Natural killer cell (primary cell): ENCODE measurements at places on chromosomes 13 and 19.

GRCh38 chr19:45001087-45001739 is at the start of gene RELB:
Gene RELB (plus strand): TSS chr19:45001464. CDS start chr19:45001580, 116 bp downstream.
- DNase-seq: peak; percentile 99

DNA sequence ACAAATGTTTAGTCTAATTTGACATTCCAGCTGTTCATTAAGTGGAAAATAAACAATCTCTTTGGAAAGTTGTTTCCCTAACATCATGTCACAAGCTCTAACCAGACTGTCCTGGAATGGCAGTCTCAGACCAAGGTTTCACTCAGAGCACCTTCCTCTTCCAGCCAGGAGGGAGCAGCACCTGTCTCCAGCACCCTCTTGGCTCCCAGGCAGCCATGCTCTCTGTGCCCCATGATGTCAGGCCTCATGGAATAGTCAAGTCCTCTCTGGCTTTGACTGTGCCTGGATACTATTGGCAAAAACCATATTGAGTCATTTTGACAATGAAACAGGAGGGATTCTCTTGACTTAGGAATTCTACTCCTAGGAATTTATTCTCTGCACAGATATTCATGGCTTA is 171.4 kb downstream of the OXGR1 start:
- no peak for DNase-seq

GRCh38 chr13:30465343-30465592 is 468 bp downstream of the HMGB1 start:
- no peak for DNase-seq

GRCh38 chr13:31042481-31043165 is 110.2 kb downstream of the TEX26 start:
- peak; percentile 20 for DNase-seq

- DNase-seq: no peak
These were observed 131.2 kb downstream of the IRS2 start for GRCh38 chr13:109655206-109655600.

DNA sequence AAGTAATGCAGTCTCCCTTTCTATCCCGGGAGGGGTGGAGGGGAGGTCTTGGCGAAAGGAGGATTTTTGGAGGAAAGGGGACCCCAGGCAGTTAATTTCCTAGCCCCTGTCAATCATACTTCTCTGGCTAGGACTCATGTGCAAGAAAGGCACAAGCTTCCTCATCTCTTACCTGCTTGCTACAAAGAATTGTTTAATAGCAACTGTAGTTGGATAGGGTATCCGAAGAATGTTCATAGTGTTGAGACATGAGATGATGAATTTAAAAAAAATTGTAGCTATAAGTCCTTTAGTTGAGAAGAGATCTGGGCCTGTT is 525 bp downstream of the BORA start:
- peak; percentile 6 for DNase-seq

- DNase-seq: no peak
These were observed 13.9 kb downstream of the APLP1 start for GRCh38 chr19:35882114-35882832.

GRCh38 chr13:100787899-100788298 is 113.3 kb upstream of the TMTC4 start:
- DNase-seq: no peak

- no peak for DNase-seq
These were observed 223.6 kb downstream of the DACH1 start for GRCh38 chr13:71643448-71643860.

GRCh38 chr19:292281-292884 is 1.2 kb upstream of the PLPP2 start:
- no peak for DNase-seq

DNA sequence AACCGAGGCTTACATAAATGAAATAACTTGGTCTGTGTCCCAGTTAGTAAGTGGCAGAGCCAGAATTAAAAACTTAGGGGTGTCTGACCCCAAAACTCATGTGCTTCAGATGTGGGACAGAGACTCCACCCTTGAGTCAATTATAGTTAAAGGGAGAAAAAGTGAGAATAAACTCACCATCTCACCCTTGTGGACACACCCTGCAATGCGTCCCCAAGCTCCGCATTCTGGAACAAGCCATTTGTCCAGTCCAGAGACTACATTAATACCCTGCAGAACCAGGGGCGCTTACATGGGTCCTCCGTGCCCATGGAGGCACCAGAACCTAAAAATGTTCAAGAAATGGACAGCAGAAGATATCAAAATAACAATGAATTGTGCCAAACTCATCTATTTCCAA is 207.0 kb upstream of the ZNF507 start:
- no peak for DNase-seq

DNA sequence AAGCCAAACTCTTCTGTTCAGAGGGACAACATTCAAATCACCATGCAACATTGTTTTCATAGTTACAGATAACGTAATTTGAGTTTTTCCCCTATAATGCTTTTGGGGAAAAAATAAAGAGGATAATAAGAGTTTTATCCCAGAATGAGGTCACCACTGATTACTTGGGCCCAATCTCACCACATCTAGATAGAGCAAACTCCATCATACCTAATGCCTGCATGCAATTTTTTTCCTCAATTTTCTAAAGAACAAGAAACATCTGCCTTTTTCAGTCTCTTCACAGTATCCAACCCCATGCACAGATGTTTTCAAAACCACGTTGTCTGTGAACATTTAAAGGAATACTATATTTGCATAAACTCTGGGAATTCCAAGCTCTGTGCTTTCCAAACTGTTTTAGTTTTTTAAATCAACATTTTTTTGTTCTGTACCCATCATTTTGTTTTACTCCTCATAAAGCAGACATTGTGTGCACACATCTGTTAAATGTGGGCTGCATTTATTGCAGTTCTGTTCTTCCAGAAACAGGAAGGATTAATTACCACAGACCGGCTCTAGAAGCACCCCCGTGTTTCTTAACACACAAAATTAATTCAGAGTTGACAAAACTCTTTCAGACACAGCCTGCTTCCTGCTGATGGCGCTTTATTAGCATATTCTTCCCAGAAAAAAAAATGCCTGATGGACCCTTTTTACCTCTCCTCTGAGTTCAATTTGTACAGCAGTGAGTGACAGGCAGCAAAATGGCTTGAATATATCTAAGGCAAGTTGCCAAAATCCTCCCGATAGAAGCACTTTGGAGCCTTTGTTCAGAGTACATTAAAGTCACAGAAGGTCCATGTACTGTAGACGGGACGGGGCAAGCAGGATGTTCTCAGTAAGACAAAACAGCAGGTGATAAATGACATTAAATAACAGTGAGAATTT is 1171.9 kb downstream of the EFNB2 start:
- no peak for DNase-seq

GRCh38 chr19:3549816-3550215 is 7.6 kb downstream of the MFSD12 start:
- DNase-seq: no peak

- peak; percentile 73 for DNase-seq
These were observed at the start of gene ZNF577 for GRCh38 chr19:51887522-51888498. Gene ZNF577 (minus strand): TSS chr19:51887951. CDS start chr19:51880382, 7,569 bp downstream.

DNA sequence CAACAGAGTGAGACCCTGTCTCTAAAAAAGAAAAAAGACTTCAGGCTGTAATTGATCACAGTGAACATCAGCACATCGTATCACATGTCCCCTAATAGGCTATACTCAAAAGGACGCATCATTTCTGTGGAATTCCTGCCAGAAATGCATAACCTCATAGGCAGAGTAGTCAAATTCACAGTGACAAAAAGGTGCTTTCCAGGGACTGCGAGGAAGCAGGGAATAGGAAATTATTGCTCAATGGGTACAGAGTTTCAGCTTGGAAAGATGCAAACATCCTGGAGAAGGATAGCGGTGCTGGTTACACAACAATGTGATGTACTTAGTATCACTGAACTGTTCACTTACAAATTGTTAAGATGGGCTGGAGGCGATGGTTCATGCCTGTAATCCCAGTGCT is 41.1 kb upstream of the MRI1 start:
- DNase-seq: no peak

DNA sequence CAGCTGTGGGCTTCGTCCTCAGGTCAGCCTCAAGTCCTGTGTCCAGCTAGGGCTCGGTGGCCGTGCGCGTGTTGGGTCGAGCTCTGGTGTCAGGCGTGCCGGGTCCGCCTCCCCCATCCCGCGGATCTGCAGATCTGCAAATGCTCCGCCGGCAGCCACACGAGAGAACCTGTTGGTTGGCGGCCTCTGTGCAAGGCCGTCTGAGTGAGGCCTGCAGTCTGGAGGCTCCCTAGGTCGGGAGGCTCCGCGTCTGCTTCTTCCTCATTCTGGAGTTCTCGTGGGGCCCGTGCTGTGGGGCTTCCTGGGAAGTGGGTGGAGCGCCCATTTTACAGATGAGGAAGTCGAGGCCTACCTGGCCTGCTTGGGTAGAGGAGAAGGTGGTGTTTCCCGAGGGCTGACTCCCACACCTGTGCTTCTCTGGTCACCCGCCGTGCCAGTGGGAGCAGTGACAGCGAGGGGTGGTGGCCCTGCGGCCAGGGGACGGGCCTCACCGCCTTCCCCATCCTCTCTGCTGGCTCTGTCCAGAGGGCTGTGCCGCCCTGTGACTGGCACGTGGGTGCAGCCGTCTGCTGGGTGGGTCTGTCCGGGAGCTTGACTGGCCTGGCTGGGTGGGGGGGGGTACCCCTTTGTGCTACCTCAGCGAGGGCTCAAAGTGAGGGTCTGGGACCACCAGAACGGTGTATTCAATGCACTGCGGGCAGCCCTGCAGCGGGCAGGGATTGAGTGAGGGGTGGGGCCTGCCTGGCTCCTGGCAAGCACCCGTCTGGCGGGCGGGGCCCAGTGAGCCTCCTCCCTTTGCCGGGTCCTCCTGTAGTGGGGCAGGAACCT is 3.3 kb downstream of the CSNK1G2 start:
- DNase-seq: no peak

DNA sequence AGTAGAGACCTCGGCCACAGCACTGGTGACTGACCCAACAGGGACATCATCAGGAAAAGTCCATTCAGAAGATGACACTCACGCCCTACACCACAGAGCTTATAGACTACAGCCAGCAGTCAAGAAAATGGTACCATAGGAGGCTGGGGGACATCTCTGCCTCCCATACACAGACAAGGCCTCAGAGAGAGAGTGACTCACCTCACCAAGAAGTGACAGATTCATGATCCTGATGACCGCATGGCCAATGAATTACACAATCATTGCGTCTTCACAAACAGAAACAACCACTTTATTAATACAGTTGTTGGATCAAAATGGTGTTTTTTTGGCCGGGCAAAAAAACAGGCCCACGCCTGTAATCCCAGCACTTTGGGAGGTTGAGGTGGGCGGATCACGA is 260.8 kb upstream of the TSHZ3 start:
- DNase-seq: no peak
